ENCODE measurements at places on chromosomes 12 and 14. TPM values are rescaled to one million over a fixed set of nuclear protein-coding genes. Genes with fewer than 3 reads are reported as not detected.

ING4 gene
- 25.5 TPM for total RNA-seq

AJUBA gene
- total RNA-seq = 89.2 TPM

ART4 gene
- total RNA-seq = not detected

A2ML1 gene
- total RNA-seq = not detected

CCNB1IP1 gene
- total RNA-seq = 47.6 TPM

CMKLR1 gene
- 0.21 TPM for total RNA-seq

MANSC4 gene
- total RNA-seq = not detected

TRHDE gene
- total RNA-seq = 18.2 TPM

KLRG1 gene
- 2.3 TPM for total RNA-seq

CYP46A1 gene
- not detected for total RNA-seq

BHLHE41 gene
- 1.5 TPM for total RNA-seq

LTBP2 gene
- 32.5 TPM for total RNA-seq

MIP gene
- not detected for total RNA-seq

DNA sequence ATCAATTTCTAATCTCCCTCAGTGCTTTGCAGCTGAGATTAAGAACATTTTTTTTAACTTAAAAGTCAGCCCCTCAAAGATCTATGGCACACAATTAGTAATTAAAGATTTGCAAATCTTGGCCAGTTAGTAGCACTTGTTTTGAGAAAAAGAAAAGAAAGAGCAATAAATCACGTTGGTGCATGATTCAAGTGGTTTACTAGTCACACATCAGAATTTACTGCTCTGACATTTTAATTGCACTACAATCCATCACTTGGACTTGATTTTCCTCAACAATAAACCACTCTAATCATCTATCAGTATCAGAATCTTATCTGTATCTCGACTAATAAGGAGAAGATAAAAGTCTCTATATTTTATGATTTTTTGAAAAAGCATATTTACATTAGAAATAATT is 154.3 kb downstream of the HELB start:
- no peak for DNase-seq

- DNase-seq = no peak
Measured at GRCh38 chr12:6494968-6495367, 1.1 kb downstream of the NCAPD2 start.

GRCh38 chr14:105223260-105223659 is 25.1 kb upstream of the BTBD6 start:
- no peak for DNase-seq

DNA sequence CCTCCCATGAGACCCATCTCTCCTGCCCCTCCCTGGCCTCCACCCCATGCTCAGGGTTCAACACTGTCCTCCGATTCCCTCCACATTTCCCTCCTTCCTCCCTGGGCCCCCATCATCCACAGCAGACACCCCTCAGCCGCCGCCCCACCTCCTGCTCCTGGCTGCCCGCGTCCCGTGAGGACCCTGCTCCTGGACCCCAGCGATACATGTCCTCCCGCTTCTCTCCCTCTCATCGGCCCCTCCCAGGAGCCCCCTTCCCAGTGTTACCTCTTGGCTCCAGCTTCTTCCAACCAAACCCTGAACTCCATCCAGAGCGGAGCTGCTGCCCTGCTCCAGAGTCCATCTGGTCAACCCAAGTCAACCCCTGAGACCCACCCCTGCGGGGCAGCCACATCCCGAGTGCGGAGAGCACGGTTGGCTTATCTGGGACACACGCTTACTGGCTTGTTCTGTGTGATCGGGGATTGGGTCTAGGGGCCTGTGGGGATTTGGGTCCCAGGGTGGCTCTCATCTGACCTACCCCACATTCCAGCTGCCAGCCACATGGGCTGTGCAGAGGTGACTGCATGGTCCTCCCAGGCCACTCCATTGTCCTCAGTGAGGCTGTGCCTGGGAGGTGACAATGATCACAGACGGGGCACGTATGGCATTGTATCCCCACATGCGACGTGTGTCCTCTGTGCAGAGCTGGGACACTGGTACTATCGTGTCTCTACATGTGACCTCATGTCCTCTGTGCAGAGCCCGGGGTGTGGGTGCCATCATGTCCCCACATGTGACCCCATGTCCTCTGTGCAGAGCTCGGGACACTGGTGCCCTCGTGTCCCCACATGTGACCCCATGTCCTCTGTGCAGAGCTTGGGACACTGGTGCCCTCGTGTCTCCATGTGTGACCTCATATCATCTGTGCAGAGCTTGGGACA is 333.6 kb downstream of the ADGRD1 start:
- DNase-seq = no peak

- DNase-seq = no peak
Measured at GRCh38 chr12:3036901-3037600, 40.1 kb upstream of the TSPAN9 start.

GRCh38 chr12:122850695-122851350 is 15.6 kb downstream of the HIP1R start:
- DNase-seq = no peak

- DNase-seq = no peak
Measured at GRCh38 chr14:60085085-60085484, 6.6 kb upstream of the PCNX4 start.

DNA sequence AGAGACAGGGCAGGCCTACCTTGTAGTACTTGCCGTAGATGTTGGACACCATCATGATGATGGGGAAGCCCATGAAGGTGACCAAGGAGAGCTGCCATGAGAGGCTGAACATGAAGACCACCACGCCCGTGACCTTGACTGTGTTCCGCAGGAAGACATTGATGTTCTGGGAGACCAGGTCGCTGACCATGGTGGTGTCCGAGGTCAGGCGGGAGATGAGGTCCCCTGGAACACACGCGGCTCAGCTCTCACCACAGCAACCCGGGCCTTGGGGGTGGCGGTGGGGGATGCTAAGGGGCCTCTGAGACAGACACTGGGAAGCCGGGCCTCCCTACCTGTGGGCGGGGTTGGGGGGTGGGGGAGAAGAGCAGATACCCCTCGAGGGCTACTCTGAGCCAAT is 17.7 kb downstream of the ABCB9 start:
- no peak for DNase-seq

- DNase-seq = peak; percentile 1
Measured at GRCh38 chr12:99059824-99060511, 414.9 kb downstream of the APAF1 start.

DNA sequence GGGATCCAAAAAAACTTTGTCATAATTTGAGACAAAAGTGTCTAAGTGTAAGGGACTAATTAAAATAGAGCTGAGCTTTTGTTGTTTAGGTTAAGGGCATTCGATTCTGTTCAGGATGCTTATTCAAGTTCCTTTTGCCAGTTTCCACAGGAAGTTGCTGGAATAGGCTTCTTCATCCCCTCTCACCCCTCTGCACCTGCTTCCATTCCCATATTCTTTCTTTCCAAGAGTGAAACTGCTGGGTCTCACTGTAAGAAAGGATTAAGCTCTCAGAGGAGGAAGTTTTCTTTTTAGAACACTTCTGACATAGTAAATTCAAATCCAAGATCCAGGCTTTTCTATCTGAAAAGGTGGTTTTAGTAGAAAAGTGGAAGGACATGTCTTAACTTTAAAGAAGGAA is 61.4 kb downstream of the POLR3B start:
- DNase-seq = no peak

DNA sequence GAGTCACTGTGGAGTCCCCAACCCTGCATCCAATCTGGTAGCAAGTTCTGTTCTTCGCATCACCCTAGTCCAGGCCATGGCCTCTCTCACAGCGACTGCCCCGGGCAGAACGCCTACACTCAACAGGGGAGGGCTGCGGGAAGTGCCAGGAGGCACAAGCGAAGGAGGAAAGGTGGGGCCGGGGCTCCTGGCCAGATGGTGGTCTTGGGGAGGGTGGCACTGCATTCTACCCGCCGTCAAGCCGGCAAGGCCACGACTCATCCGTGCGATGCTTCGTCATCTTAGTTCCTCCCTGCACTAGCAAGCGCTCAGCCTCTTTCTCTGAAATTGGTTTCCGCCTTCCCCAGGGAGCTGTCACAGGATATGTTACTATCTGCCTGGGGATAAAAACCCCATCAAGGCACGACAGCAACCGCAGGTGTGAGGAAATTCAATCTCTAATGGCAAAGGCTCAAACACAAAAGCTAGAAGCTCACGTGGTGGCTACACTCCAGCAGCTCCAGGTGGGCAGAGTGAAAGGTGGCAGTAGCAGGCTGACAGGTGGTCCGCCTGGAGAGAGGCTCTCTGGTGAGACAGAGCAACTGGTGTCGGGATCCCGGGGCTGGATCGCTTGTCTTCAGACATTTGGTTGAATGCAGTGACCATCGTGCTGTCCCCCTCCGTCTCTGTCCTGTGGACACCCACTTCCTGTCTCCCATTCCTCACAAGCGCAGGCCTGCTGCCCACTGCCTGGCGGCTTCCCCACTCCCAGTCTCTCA is 34.1 kb downstream of the ACADS start:
- no peak for DNase-seq

DNA sequence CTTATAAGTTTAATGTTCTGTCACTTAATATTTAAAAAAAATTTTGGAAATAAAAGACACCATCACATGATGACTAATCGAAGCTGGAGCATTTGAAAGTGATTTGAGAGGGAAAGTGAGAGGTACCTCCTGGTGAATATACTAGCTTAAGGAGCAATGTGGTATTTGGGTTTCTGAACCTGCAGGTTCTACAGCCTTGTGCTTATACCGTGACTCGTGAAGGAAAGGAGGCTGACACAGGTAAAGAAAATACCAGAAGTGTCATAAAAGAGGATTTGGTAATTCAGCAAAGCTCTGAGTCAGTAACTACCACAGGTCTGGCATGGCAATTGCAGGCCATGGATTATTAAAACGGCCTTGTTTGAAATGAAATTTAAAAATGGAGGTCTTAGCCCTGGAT is 151.0 kb downstream of the SLC38A4 start:
- no peak for DNase-seq

DNA sequence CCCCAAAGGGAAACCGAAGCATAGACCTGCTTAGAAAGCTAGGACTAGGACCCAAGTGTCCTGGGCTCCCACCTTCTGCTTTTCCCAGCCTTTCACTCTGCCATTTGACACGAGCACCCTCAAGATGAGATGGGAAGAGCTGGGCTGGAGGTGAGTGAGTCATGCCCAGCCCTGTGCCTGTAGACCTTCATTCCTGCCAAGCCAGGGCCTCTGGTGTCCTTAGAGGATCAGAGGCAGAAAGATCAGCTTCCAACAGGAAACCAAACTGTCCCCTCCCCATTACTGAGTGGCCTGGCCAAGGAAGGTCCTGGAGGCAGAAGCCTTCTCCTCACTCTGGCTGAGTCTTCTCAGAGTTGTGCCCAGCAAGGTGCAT is 3.5 kb downstream of the TMEM63C start:
- DNase-seq = no peak

DNA sequence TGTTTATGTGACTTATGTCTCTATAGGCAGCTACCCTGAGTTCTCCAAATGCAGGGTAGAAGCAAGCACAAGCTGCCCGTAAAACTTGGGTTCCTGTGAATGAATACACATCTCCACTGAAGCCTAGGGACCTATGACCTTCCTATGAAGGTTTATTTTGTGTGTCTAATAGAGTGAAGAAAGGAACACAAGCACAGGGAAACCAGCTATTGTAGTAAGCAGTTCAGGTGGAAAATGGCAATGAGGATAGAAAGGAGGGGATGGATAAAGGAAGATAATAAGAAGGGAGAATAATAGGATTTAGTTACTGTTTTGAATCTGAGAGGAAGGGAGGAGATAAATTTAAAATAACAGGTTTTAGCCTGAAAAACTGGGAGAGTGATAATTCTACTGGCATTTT is 2.4 kb downstream of the PFKM start:
- no peak for DNase-seq

DNA sequence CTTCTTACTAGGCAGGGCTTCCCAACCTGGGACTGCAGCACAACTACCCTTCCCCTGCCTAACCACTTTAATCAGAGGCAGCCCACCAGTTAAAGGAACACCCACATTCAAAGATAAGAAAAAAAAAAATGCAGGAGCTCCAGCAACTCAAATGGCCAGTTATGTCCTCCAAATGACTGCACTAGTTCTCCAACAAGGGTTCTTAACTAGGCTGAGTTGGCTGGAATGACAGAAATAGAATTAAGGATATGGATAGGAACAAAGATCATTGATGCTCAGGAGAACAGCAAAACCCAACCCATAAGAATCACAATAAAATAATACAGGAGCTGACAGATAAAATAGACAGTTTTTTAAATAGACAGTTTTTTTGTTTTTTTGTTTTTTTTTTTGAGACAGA is 154.2 kb downstream of the PLCZ1 start:
- no peak for DNase-seq

- no peak for DNase-seq
Measured at GRCh38 chr14:69838881-69839416, 40.3 kb upstream of the SMOC1 start.

DNA sequence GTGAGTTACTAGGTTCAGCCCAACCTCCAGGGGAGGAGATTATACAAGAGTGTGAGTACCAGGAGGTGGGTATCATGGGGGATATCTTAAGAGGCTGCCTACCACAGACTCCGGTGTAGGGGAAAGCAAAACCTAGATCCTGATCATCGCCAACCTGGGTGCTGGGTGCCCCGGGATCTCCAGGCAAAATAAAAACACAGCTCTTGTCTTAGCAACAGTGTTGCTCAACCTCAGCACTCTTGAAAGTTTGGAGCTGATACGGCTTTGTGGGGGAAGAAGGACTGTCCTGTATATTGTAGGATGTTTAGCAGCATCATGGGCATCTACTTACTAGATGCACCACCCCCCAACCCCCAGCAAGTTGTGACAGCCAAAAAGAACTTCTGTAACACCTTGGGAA is 74.5 kb downstream of the CCDC60 start:
- no peak for DNase-seq

DNA sequence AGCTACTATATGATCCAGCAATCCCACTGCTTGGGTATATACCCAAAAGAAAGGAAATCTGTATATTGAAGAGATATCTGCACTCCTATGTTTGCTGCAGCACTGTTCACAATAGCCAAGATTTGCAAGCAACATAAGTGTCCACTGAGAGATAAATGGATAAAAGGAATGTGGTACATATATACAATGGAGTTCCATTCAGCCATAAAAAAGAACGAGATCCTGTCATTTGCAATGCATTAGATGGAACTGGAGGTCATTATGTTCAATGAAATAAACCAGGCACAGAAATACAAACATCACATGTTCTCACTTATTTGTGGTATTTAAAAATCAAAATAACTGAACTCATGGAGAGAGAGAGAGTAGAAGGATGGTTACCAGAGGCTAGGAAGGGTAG is 116.6 kb downstream of the HELB start:
- no peak for DNase-seq

DNA sequence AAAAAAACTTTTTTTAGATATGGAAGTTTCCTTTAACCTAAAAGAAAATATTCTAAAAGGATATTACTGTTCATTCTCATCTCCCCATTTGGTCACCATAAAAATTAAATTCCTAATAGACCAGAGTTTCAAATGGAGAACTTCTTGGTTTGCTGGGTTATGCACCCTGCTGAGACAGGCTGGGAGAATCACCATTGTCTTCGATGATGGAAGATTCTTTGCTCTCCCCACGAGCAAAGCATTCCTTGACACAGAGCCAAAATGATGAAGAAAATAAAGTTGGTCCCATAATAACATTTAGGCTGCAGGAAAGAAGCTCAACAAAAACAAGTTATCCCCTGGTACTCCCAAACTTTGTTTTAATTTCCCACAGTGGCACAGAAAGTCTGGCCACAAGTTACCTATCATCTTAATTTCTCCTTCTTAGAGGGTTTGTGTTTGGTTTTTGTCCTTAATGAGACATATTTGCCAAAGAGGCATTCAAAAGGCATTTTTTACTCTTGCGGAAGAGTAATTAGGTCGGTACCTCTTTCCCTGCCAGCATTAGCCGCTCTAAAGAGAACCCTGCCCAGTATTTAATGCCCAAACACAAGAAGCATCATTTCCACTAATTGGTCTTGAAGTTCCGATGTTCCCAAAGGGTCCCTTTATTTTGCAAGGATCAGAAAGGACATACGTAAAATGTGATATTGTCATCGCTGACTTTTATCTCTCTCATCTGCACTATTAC is 4.8 kb downstream of the DIO2 start:
- DNase-seq = no peak
